ENCODE measurements at places on chromosomes 5 and 9. TPM values are rescaled to one million over a fixed set of nuclear protein-coding genes. Genes with fewer than 3 reads are reported as not detected.

Gene BOD1
- total RNA-seq, result 50.5 TPM

Gene NMRK1
- total RNA-seq, result 13.7 TPM

Gene ZNF883
- total RNA-seq, result 7.8 TPM

Gene ARID3C
- total RNA-seq, result 0.17 TPM

Gene DDX4
- total RNA-seq, result not detected

Gene AQP3
- total RNA-seq, result 11.0 TPM

- DNase-seq, result no peak
These were observed 706.4 kb downstream of the SEMA5A start for GRCh38 chr5:8839361-8840055.

DNA sequence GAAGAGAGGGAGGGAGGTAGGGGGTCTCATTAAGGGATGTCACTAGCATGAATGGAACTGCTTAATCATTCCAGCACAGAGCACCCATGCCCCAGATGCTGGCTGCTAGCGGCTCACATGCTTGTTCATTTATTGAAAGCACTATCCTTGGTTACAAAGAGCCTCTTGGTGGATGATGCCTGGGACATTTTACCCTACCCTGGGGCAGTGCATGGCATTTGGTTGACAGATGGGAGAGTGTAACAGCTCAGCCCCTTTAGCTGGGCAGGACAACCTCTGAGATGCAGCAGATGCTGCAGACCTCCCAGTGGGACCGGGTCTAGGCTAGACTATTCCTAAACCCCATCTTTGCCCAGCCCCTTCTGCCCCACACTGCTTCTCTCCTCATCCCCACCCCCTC is 46.9 kb upstream of the TCERG1 start:
- no peak for DNase-seq

DNA sequence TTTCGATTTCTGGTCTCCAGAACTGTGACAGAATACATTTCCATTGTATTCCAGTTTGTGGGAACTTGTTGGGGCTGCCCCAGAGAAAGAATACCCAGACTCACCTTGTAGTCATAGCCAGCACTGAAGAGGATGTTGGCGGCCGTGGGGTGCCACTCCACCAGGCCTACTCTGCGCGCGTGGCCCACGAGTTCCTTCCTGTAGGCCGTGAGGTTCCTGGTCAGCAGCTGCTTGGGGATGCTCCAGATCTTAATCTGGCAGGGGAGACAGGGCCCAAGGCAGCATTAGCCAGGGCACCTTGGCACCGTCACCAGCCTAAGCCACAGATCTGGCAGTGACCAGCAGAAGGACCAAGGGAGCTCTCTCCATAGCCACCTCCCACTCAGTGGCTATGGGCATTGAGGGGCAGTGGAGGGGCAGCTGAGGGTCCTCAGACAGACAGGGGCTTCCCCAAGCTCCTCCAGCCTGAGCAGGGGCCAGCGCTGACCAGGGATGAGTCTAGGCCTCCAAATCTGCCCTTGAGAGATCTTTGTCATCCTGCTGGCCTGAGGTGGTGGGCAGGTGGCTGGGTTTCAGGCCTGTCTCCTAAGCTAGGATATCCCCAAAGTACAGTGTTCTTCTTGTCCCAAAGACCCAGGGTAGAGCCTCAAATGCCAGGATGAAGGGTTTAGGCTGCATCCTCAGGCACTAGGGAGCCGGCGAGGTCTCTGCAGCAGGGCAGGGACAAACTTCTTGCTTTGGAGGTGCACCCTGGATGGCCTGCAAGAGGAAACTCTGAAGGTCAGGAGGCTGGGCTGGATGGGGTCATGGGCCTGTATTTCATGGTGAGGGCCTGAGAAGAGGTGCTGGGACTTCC is 15.9 kb upstream of the TRIM14 start:
- no peak for DNase-seq

- DNase-seq, result peak; percentile 23
These were observed 714 bp downstream of the SEC24A start for GRCh38 chr5:134649163-134649835.

GRCh38 chr9:32533336-32533735 is 7.3 kb upstream of the RIGI start:
- no peak for DNase-seq

GRCh38 chr9:102237520-102237919 is 499.1 kb upstream of the GRIN3A start:
- no peak for DNase-seq

DNA sequence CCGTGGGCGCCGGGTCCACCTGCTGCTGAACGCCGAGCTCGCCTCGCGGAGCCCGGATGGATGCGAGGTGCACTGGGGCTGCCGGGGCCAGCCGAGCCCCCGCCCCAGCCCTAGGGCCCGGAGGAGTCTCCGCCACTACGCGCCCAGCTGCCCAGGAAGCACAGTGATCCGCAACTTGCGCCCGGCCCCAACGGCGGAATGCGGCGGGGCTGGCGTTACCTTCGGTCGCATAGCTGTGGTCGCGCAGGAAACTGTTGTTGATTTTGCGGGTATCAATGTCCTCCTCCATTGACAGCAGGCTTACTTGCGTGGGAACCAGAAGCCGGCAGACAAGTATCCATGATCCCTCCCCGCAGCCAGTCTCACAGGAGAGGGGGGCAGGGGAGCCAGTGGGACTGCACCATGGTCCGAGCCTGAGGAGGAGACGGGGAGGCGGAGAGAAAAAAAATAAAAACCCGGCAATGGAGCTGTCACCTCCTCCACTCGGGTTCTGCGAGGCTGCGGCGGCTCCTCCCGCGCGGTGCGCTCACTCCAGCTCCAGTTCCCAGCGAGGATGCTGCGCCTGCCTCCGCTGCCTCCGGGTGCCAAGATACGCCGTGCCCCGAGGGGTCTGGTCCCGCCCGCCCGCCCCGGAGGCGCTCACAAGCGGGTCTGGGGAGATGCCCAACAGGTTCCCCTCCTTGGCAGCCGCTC is 628 bp downstream of the PPP2R2B start:
- DNase-seq, result no peak

DNA sequence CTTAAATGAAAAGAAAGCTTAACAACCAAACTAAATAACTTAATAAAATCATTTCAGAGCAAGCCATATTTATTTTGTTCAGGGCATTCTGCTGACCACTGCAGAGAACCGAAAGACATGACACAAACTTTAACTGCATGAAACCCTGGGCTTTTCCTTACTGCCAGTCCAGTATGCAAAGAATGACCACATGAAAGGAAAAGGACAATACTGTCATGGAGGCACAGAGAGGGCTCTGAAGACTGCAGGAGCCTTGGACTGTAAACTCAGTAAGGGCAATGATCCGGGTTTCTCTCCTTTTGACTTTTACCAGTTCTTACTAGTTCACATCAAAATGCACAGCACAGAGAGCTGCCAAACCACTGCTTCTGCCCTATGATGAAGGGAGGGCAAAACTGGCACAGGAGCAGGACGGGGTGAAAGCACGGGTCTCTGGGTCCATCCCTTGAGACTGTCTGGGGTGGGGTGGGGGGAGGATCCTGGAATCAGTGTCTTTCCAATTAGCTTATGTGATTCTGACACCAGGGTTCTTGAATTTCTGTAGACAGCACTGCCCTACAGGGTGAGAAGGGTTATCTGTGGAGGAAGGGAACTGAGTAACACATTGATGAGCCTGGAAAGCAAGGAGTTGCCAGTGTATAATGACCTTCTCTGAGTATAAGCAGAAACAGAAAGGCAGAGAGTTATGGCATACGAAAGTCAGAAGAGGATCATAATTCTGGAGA is 44.7 kb downstream of the RNF130 start:
- DNase-seq, result no peak

DNA sequence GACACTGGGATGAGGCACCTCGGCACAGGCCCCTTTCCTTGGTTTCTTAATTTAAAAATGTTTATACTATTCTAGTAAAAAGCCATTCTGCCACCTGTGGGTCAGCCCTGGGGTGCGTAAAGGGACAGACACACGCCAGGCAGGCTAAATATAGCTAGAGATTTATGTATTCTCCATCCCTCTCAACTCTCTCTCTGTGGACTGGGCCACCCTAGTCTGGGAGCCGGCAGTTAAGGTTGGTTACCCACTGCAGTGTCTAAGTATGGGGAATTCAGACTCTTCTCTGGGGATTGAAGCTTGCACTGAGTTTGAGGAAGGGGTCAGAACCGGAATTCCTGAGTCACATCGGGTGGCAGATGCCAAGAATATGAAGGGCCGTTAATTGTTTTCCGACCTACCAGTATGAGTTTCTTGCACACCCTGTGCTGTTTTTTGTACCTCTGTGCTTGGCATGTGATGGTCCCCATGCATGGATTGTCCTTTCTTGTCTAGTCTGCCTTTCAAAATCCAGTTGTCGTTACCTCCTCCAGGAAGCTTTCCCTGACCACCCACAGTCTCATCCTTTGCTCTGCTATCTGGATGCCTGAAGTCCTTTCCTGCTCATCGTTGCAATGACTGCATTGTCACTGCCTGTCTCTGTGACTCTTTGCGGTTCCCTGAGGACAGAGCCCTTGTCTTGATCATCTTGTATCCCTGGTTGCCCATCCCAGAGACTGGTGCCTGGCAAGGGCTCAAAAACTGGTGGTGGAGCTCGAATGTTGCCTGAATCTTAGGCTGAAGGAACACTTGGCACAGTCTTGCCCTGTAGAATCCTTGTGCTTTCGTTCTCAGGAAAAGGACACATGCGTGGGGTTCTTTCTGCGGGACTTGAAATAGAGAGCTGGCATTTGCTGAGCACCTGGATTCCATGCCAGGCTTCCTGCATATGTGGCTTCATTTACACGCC is 2.1 kb downstream of the NEURL1B start:
- no peak for DNase-seq

DNA sequence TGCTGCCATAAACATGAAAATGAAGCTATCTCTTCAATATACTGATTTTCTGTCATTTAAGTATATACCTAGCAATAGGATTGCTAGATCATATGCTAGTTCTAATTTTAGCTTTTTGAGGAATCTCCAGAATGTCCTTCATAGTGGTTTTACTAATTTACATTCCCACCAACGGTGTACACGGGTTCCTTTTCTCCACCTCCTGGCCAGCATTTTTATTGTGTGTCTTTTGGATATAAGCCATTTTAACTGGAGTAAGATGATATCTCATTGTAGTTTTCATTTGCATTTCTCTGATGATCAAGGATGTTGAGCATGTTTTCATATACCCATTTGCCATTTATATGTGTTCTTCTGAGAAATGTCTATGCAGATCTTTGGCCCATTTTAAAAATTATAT is 446.5 kb downstream of the GABRG2 start:
- DNase-seq, result no peak

- peak; percentile 23 for DNase-seq
These were observed 26.5 kb downstream of the TRMO start for GRCh38 chr9:97895695-97896332.

DNA sequence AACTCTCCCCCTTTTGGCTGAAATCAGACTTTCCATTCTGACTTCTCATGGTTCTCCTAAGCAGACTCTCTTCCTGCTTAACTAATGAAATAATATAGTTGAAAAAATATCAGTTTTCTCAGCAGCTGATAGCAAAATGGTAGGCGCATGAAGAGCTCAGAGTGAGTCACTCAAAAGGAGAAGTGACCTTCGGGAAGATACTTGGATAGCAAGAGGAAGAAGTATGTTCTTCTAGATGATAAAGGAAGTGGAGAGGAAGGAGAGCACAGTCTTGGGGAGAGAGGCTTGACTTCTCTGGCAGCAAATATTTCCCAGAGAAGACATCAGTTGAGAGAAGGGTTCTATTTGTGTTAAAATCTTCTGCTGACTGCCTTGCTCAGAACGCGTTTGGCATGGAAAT is 101.5 kb downstream of the TAF11L14 start:
- DNase-seq, result no peak

GRCh38 chr9:93295456-93296076 is 111.6 kb downstream of the WNK2 start:
- no peak for DNase-seq

DNA sequence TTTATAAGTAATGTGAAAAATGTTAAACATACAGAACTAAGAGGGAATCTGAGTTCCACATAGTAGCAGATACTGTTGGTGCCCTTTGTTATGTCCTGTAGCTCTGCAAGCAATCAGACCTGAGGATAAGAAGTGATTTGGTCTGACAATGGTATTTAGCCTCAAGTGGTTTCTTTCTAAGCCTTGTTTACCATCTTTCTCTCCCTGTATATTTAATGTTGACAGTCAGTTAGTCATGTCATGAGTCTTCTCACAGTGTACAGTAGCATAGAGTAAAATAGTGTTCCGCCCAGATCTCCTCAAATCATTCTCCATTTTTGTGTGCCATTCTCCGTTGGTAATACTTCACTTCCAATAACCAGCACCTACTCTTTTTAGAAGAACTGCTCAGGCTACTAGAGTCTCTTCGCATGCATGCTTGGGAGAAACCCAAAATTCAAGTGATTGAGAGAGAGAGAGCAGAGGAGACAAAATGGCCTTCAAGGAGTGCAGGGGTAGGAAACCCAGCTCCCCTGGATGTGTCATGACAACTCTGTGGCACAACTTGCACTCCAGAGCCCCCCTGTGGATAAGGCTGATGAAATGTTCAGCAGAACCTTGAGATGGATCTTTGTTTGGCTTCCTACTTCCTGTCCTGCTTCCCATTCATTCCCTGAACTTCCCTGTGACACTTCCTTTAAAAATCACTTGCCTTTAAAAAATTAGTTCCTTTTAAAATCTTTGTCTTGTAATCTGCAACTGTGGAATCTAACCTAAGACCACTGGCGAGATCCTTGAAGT is 129.2 kb upstream of the FST start:
- DNase-seq, result no peak

- no peak for DNase-seq
These were observed 41.4 kb upstream of the IL7R start for GRCh38 chr5:35815089-35815936.

DNA sequence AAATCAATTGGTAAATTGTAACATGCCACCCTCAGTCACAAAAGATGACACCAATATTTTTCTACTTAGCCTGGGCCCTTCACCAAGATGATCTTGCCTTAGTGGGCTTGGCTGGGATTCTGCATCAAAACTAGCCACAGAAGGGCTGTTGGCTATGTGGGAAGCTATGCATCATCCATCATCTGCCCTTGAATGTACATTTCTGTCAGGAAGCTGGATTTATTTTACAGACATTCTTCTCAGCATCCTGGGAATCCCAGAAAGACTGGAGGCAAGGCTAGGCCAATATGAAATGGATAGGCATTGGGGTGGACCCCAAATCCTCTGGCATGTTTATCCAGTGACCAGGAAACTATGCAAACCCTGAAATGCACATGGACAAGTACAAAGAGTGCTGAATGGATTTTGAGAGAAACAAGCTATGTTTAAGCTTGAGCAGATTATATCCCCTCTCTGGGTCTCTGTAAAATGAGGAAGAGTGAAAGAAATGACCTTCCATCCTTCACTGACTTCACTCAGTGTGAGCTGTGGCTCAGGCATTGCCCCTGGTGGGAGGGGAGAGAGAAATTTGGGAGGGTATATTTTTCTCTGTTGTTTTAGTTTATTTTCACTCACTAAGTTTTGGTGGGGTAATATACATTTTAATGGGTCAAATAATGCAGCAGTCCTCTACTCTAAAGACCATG is 283.6 kb downstream of the EBF1 start:
- DNase-seq, result no peak

DNA sequence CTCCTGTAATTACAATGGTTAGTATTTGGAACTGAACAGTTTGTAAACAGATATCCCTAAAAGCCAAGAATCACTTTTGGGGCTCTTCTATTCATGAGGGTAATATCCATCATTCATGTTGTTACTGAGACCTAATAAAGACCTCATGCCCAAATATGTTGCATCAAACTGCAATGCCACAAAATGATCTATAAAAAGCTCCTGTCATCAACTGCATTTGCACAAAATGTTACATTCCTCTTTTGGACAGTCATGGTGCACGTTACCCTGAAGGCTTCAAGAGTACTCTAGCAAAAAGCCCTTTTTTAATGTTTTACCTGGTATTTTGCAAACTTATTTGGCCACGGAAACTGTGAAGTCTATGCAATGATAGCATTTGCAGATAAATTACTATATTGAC is 14.2 kb upstream of the EQTN start:
- DNase-seq, result no peak

GRCh38 chr9:16170119-16170518 is 617.3 kb downstream of the CCDC171 start:
- no peak for DNase-seq

Data from mammary epithelial cell (primary cell).